ENCODE measurements at places on chromosomes 11 and 22. TPM values are rescaled to one million over a fixed set of nuclear protein-coding genes. Genes with fewer than 3 reads are reported as not detected.

DNA sequence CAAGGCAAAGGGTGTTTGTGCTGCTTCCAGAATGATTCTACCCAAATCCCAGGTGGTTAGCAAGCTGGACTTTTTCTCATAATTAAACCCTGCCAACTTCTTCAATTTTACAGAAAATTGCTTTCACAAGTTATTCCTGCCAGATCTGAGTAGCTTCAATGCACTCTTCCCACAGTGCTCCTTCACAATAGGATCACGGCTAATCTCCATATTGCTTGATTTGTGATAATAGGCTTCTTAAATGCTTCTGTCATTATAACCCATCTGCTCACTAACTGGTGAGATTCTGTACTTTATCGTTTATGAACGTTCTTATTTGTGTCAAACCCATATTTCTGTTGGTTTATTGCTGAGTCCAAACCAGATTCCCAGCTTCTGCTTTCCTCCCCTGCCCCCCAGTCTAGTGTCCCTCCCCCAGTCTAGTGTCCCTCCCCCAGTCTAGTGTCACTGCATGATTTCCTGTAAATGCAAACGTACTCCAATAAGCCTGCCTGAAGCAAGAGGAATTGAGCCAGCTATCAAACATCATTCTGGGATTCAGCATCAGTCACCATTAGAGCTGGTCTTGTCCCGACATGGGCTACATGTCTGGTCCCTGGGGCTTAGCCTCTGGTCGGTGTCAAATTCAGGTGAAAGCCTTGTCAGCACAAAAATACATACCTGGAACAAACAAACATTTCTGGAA, 14.0 kb downstream of the MMP3 start:
- H3K36me3 ChIP-seq = no peaks in the 10 kb centered on the region
- no peaks in the 10 kb centered on the region for H3K4me1 ChIP-seq
- no peak overlapping the region for H3K4me3 ChIP-seq
- H3K27ac ChIP-seq = no peak overlapping the region

The AKIP1 gene
- total RNA-seq = 29.1 TPM

The SLC25A18 gene
- total RNA-seq = not detected

GRCh38 chr11:117523680-117524079, 196.0 kb downstream of the CEP164 start:
- no peak overlapping the region for H3K27ac ChIP-seq
- no peaks in the 10 kb centered on the region for H3K27me3 ChIP-seq
- no peak overlapping the region for H3K4me3 ChIP-seq

- H3K4me3 ChIP-seq = no peak overlapping the region
- H3K36me3 ChIP-seq = no peaks in the 10 kb centered on the region
- H3K4me1 ChIP-seq = no peaks in the 10 kb centered on the region
- no peaks in the 10 kb centered on the region for H3K27me3 ChIP-seq
- no peak for DNase-seq
These were observed 55.7 kb downstream of the RTL6 start for GRCh38 chr22:44442186-44442815.

The IRAG1 gene
- not detected for total RNA-seq

The ARSA gene
- 12.6 TPM for total RNA-seq

GRCh38 chr11:70072861-70073755, 5.0 kb upstream of the ANO1 start:
- no peak overlapping the region for H3K4me3 ChIP-seq
- DNase-seq = no peak
- H3K27ac ChIP-seq = no peak overlapping the region
- no peaks in the 10 kb centered on the region for H3K36me3 ChIP-seq
- peaks cover 87% of the 10 kb centered on the region for H3K27me3 ChIP-seq

The RTN4RL2 gene
- total RNA-seq = 0.43 TPM

DNA sequence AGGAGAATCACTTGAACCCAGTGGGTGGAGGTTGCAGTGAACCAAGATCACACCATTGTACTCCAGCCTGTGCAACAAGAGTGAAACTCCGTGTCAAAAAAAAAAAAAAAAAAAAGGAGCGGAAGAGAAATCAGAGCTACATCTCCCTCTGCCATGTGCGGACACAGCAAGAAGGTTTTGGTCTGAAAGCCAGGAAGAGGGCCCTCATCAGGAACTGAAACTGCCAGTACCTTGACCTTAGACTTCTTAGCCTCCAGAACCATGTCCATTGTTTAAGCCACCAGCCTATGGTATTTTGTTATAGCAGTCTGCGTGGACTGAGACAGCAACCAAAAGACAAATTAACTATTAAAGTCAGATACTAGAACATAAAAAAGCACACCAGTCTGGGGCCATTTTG, 41.6 kb downstream of the KREMEN1 start:
- H3K4me1 ChIP-seq = no peaks in the 10 kb centered on the region
- no peaks in the 10 kb centered on the region for H3K36me3 ChIP-seq
- no peak overlapping the region for H3K27ac ChIP-seq
- H3K27me3 ChIP-seq = peaks cover 31% of the 10 kb centered on the region
- H3K4me3 ChIP-seq = no peak overlapping the region

The KCNJ4 gene
- not detected for total RNA-seq

The C1QTNF5 gene
- total RNA-seq = not detected

The TSPAN18 gene
- 0.52 TPM for total RNA-seq

GRCh38 chr11:21343204-21343603, 673.8 kb downstream of the NELL1 start:
- no peak overlapping the region for H3K4me3 ChIP-seq
- no peak overlapping the region for H3K27ac ChIP-seq
- H3K27me3 ChIP-seq = no peaks in the 10 kb centered on the region

The ANKK1 gene
- total RNA-seq = 0.14 TPM

DNA sequence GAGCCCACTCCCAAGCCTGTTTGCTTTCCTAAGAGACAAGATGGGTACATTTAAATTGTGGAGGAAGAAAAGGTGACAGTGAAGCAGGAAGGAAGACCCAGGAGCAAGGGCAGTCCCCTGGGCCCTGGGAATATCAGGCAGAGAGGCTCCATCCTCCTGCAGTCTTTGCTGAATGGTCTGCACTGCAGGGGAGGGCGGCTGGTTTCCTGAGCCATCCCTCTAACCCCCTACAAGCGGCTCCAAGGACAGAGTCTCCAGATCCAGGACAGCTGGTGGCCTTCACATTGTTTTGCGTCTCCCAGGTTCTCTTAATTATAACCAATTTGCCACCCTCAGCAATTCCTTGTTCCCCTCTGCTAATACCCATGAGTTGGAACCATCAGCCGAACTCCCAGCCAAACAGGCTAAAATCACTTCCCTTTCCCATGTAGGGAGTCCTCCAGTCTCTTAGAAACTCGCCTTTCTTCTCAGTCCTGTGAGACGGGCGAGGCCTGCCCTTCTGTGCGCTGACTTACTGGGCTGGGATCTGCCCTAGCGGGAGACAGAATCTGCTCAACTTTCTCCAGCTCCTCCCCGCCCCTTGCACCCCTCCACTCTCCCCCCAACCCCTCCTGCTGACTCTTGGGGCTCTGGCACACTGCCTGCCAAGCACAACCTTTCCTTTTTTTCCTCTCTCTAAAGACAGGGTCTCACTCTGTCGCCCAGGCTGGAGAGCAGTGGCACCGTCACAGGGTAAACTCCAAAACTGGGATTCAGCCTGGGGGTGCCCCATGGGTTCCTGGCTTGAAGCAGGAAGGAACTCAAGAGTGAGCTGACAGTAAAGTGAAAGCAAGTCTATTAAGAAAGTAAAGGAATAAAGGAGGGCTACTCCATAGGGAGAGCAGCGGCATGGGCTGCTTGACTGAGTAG, 53.4 kb upstream of the EMID1 start:
- H3K36me3 ChIP-seq = no peaks in the 10 kb centered on the region
- peaks cover 7% of the 10 kb centered on the region for H3K4me1 ChIP-seq
- H3K27ac ChIP-seq = no peak overlapping the region
- DNase-seq = no peak
- H3K27me3 ChIP-seq = peaks cover 53% of the 10 kb centered on the region

DNA sequence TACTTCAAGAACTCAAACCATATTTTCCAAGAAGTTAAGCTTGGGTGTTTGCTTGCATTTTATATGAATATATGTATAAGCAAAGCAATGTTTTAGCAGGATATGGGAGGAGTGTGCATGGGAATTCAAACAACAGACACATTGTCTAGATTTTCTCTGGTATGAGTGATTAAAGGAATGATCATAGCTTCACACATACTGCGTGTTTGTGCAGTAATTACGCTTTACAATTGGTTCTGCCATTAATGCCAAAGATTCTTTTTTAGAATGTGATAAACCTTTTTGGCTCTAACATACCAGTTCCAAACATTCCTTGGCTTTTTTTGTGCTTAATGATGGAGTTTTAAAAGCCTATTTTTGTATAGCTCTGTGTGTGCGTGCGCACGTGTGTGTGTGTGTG, 54.0 kb downstream of the CCDC34 start:
- H3K36me3 ChIP-seq = peaks cover 1% of the 10 kb centered on the region
- no peak overlapping the region for H3K4me3 ChIP-seq
- no peak overlapping the region for H3K27ac ChIP-seq
- no peak for DNase-seq

DNA sequence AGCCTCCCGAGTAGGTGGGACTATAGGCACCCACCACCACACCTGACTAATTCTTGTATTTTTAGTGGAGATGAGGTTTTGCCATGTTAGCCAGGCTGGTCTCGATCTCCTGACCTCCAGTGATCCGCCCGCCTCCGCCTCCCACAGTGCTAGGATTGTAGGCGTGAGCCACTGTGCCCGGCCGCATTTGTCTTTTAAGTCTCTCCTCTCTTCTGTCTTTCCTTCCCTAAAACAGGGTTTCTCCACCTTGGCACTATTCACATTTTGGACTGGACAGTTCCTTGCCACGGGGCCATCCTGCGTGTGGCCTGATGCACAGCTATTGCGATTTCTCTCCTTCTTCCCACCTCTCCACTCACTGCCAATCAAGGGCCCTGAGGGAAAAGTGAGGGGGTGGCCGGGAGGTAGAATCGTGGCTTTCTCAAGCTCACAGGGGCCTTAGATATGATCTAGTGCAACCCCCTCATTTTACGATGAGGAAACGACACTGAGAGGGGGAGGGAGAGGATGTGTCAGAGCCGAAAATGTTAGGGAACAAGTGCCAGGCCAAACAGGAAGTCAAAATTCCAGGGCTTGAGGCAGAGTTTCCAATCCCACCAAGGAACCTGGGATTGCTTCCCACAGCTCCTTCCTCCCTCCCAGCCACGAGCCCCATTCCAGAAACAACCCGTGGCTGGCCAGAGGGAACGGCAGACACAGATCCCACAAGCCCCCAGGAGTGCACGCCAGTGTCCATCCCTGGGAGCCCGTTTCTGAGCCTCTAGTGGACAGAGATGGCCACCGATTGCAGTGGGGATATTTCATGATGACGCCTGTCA, 21.2 kb downstream of the SCGB1A1 start:
- no peak overlapping the region for H3K4me3 ChIP-seq
- no peak for DNase-seq
- H3K4me1 ChIP-seq = peaks cover 15% of the 10 kb centered on the region
- peaks cover 7% of the 10 kb centered on the region for H3K27me3 ChIP-seq

- H3K4me3 ChIP-seq = no peak within 1 kb of the TSS
- H3K27ac ChIP-seq = no peak within 1 kb of the TSS
- H3K27me3 ChIP-seq = no peaks in the 10 kb centered on the region
These were observed at the start of gene MOB2 for GRCh38 chr11:1486054-1486825. TSS of gene MOB2 (minus strand) at chr11:1486779. CDS start at chr11:1486556, 223 bp downstream.

GRCh38 chr11:123033895-123034294, 28.0 kb downstream of the HSPA8 start:
- no peak overlapping the region for H3K4me3 ChIP-seq
- H3K36me3 ChIP-seq = no peaks in the 10 kb centered on the region
- H3K27ac ChIP-seq = no peak overlapping the region
- H3K27me3 ChIP-seq = no peaks in the 10 kb centered on the region

DNA sequence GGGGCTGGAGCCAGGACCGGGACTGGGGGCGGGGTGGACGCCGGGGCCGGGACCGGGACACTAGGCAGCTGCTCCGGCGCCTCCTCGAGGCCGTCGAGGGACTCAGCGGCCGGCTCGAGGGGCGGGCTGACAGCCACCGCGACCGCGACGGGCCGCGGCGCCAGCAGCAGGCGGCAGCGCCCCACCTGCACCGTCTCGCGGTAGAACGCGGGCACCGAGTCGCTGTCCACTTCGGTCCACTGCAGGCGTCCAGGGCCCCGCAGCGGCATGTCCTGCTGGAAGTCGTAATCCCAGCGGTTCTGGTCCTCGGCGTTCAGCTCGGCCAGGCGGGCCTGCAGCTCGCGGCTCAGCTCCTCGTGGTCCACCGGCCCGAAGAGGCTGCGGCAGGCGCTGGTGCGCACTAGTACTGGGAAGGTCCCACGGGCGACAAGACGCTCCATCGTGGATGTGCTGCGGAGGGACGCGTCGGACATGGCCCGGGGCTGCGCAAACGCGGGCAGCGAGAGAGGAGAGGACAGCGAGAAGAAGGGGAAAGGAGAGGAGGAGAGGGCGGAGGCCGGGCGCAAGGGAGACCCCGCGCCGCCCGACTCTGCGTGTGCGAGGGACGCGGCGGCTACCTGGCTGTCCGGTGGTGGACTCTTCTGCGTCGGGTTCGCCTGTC, 428 bp downstream of the CDKN1C start:
- peaks cover 12% of the 10 kb centered on the region for H3K4me1 ChIP-seq
- H3K4me3 ChIP-seq = peak overlapping the region; percentile 84
- no peak overlapping the region for H3K27ac ChIP-seq
- DNase-seq = peak; percentile 49
- H3K36me3 ChIP-seq = no peaks in the 10 kb centered on the region
- H3K27me3 ChIP-seq = peaks cover 14% of the 10 kb centered on the region

- no peaks in the 10 kb centered on the region for H3K27me3 ChIP-seq
- H3K4me3 ChIP-seq = peak overlapping the region; percentile 40
- H3K4me1 ChIP-seq = peaks cover 11% of the 10 kb centered on the region
- H3K36me3 ChIP-seq = no peaks in the 10 kb centered on the region
- no peak for DNase-seq
These were observed 949 bp downstream of the MMP11 start for GRCh38 chr22:23773483-23774113.

DNA sequence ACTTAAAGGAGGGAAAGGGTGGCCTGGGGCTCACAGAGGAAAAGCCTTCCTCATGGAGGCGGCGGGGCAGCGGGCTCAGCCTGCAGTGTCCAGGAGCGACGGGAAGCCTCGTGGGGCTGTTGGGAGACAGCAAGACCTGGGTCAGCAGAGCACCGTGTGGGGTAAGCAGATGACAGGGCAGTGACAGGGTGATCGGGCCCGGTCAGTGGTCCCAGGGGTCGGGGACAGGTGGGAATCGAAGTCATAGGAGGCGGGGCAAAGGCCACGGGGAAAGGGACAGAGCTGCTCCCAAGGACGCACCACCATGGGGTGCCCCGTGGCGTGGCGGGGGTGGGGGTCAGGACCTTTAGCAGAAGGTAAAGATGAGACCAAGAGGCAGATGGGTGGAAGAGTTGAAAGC, 49.8 kb downstream of the CDKN1C start:
- H3K36me3 ChIP-seq = no peaks in the 10 kb centered on the region
- no peak overlapping the region for H3K27ac ChIP-seq
- H3K27me3 ChIP-seq = no peaks in the 10 kb centered on the region
- H3K4me1 ChIP-seq = no peaks in the 10 kb centered on the region
- DNase-seq = no peak

DNA sequence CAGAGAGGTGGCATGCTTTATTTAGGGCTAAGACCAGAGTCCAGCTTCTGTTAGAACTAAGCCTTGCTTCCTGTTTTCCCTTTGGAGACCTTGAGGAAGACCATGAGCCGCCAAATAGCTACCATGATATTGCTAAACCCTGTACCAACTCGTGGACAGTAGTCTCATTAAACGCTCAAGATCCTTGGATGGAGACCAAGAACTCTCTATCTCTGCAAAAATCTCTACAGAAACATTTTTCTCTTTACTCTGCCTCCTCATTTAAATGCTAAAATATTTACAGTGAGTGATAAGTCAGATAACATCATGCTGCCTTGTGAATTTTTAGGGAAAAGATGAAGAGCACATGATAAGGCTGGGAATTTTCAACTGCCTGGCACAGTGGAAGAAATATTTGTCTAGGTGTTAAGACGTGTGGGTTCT, 197.8 kb downstream of the MAML2 start:
- DNase-seq = no peak
- H3K4me3 ChIP-seq = no peak overlapping the region
- no peak overlapping the region for H3K27ac ChIP-seq
- peaks cover 20% of the 10 kb centered on the region for H3K36me3 ChIP-seq

Measured in activated naive CD8-positive, alpha-beta T cell treated with anti-CD3 and anti-CD28 coated beads for 36 hours (primary cell).